Activated CD8-positive, alpha-beta T cell treated with anti-CD3 and anti-CD28 coated beads for 36 hours (primary cell): ENCODE measurements at places on chromosomes 1 and 21.

- no peak for DNase-seq
Observed at GRCh38 chr1:93905051-93905450, 4.2 kb downstream of the GCLM start.

GRCh38 chr1:228273720-228274451 lies 66.0 kb downstream of the OBSCN start:
- no peak for DNase-seq

DNA sequence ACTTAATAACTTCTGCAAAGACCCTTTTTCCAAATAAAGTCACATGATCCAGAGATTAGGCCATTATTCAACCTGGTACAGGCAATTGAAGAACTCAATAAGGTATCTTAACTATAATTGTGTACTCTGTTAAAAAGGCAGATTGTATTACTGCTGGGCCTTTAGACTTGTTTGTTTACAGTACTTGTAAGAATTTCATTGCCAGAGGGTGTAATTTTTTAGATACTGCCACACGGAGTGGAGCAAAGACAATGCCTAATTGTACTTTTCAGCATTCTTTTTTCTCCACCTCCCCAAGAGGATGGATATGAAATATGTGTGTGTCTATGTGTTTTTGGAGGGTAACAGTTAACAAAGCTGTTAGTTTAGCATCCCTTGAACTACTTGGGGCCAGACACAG lies 47.5 kb downstream of the HUNK start:
- DNase-seq = no peak

- DNase-seq = no peak
Observed at GRCh38 chr1:12587981-12588640, 29.9 kb downstream of the DHRS3 start.

DNA sequence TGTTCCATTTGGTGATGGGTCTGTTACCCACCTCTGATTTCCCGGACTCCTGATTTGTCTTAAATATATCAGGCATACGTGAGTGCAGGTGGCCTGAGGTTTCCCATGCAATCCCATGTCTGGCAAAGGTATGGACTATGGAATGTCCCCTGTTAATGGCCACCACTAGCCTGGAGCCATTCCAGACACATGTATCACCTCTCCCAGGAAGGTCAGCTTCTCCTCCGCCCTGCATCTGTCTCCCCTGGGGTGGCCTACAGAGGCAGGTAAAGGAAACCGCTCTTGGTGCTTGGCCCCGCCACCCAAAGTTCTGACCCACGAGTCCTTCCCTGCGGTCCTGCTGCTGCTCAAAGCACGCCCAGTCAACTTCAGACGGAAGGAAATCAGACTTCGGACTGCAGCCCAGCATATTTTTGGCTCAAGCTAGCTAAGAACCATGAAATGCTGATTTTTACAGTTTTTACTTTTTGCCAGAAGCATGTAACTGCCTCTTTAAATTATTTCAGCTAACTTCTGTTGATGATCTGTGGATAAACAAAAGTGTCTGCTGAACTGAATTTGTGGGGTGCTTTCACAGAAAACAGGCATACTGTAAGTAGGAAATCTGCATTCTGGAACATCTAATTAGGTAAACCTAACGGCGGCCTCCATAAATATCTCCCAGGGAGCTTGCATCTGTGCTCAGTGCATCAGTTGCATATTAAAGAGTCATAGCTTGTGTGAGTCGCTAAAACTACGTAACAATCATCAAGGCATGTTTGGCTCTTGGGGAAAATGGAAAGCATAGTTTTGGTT lies 105.9 kb downstream of the PCP4 start:
- DNase-seq = no peak

- DNase-seq = no peak
Observed at GRCh38 chr21:17988102-17988437, 168.9 kb upstream of the C21orf91 start.

DNA sequence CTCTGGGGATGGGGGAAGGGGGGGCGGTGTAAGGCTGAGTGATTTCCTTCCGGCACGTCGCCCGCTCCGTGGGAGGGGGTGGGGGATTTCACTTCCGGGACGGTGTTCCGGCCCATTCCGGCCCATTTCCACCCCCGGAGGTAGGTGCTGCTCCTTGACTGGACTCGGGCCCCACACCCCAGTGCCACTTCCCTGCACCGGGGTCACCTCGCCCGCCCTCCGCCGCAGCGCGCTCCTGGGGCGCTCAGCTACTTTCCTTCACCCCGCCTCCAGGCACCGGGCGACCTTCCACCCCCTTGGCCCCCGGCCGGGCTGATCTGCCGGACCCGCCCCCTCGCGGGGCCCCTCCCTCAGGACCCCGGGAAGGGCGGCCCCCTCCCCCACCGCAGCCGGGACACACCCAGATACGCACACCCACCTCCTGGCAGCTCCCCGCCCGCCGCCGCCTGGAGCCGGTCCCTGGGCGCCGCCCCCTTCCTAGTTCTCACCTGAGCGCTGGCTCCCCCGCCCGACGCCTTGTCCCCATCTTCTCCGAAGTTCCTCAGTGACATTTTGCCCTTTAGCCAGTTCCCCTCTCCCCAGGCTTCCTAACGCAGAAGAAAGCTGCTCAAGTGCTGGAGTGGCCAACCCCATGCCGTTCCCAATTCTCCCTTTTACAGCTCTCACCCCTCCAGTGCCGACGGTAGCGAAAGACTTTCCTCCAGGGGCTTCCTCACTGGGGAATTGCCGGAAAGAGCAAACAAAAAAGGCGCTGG lies at the start of gene ZBTB37:
Gene ZBTB37 (plus strand): TSS at position 115 of the 755 bp plus-strand sequence. CDS start 1,846 bp downstream, outside the sequence.
- DNase-seq = peak; percentile 97

DNA sequence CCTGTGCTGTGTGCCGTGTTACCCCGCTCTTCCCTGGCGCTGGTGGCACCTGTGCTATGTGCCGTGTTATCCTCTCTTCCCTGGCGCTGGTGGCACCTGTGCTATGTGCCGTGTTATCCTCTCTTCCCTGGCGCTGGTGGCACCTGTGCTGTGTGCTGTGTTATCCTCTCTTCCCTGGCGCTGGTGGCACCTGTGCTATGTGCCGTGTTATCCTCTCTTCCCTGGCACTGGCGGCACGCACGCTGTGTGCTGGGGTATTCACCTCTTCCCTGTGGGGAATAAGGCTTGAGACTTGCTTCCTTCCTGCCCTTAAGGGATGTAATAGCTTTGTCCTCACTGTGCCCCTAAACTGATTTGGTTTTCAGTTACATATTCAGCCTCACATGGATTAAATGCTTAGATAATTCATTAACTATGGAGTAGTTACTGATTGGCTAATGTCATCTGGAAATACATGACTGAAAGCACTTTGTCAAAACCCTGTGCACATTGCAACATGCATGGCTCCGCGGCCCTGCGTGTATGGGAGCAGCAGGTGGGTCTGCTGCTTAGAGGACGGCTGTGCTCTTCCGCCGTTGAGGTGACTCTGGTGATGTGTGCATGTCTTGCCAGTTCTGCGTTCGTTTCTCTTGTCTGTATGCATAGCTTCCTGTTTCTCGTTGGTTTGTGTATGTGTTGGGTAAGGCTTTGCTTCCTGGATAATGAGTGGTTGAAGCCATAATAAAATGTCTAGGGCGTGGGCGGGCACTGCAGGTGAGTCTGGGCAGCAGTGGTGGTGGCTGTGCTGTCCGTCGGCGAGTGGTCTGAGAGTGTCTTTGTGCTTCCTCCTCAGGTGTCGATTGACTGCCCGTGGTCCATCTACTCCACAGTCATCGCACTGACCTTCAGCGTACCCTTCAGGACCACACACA lies 17.9 kb upstream of the PWP2 start:
- peak; percentile 73 for DNase-seq

DNA sequence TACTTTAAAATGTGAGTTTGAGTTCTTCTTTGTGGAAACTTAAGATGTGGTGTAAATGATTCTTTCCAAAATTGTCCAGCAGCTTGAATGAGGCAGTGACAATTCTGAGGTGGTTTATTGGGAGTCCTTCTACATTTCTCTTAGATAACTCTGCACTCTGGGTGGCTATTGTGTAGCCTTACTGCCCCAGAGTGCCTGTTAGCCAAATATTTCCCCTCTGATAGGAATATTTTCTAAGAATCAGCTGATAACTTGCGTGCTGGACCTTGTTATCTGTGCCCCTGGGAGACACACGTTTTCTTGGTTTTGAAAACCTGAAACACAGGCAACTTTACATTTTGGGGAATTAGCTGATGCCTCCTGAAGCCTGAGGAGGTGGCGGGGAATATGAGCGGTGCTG lies 91.6 kb downstream of the CD247 start:
- DNase-seq = no peak

DNA sequence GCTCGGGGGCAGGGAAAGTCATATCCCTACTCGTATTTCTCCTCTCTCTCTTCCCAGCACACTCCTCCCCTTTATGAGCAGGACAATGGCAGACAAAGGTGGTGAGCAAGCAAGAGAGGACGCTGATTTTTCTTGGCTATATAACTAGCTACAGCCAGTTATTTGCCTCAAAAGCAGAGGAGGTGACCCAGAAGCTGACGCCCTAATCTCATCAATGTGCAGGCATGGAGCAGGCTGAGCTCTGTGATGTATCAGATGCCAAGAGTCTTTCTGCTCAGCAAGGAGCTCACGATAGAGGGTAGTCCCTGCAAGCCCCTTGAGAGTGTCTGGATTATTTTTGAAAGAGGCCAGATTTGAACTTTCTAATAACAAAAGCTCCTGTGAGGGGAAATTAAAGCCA lies 75.5 kb downstream of the ASTN1 start:
- no peak for DNase-seq

DNA sequence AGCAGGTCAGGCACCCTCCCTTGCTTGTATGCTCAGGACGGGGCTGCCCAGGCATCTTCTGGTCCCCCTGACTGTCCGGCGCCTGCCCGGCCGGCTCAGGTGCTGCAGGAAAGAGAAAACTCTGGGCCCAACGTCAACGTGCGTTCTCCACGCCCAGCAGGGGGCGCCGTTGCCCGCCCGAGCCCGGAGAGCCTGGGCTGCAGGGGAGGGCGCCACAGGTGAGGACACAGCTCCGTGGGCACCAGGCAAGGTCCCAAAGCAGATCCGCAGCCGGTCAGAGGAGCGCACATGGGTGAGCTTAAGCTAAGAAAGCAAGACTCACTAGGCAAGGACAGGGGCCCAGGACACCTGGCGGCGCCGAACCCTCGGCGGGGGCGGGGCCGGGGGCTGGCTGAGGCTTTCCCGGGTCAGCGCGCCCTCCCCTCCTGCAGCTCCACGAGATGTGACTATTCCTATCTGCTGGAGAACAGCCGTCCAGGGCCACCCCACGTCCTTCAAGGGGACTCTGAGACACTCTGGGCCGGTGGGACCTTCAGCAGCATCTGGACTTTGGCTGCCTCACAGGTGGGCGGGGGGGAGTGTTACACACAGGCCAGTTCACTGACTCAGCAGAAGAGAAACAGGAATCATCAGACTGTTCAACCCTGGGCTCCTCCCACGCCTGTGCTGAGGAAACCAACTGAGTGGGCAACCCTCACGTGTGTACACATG lies 29.3 kb downstream of the KRTAP10-1 start:
- DNase-seq = peak; percentile 78

GRCh38 chr1:63888984-63889383 lies 115.2 kb downstream of the ROR1 start:
- no peak for DNase-seq

DNA sequence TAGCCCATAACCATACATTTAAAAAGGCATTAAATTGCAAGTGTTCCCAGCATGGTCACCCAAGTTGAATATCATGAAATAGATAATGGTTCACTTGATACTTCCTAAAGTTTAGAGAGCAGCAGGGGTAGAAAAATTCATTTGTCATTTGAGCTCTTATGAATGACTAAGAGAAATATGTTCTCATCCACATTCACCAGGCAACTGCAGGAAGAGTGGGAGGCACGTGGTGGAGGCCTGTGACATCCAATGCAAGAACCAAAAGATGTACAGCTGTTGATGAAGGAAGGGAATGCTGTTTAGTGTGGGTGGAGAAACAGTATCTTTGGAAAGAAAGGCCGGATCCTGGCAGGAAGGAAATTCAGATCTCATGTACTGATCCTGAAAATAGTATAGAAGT lies 473.1 kb downstream of the ADGRL2 start:
- no peak for DNase-seq

DNA sequence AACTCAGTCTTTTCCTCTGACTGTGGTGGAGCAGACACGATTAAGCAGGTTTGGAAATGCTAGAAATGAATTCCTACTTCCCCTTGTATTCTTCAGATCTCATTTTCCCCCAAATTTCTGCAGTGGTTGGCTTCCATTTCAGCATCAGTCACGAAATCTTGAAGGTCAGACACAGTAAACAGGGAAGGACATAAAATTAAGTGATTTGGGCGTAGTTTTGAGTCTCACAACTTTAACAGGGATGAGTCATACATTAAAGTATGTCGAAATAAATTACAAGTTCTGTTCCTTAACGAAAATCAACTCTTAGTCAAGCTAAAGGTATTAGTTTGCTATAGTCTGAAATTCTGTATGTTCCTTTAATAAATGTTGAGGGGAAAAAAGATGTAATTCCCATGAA lies 61.1 kb downstream of the HNRNPR start:
- DNase-seq = no peak

DNA sequence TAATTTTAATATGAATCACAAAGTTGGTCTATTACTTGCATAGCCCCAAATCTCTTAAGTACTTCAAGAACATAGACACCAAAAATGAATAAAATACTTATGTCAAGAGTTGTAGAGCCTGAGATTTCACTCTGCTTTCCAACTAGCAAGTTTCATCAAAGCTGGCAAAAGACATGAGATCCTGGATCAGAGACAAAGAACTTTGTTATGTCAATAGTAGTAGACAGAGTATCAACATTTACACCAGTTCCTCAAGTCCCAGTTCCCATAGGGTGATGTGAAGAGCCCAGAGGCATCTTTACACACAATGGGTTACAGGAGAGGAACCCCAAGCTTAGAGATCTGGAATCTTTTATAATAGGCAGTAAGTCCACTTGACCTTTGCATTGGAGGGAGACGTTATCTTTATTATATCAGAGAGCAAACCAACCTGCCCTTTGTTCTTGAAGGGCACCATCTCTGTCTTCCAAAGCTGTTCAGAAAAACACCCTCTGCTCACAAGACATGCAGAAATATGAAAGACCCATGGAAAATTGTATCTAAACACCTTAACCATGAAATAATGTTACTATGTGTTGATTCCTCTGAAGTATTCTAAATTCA lies 174.4 kb upstream of the GALNT2 start:
- DNase-seq = no peak

DNA sequence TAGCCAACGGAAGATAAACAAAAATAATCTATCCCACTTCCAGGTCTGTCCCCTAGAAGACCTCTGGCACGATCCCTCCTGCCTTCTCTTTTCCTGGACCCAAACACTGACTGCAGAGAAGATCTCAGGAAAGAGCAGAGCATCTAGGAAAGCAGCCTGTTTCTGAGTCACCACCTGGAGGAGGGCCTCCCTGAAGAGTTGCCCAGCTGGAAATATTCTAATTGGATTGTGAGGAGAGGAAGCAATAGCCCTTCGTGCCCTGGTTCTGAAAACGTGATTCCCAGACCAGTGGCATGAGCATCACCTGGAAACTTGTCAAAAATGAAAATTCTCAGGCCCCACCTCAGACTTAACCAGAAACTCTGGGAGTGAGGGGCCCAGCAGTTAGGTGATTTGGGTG lies 411.1 kb downstream of the SETD4 start:
- no peak for DNase-seq

- no peak for DNase-seq
Observed at GRCh38 chr1:37606481-37607263, 10.9 kb upstream of the GNL2 start.

GRCh38 chr1:113297749-113298148 lies 92.6 kb upstream of the MAGI3 start:
- DNase-seq = no peak

GRCh38 chr1:165397944-165398343 lies 41.4 kb upstream of the LMX1A start:
- peak; percentile 31 for DNase-seq
